ENCODE measurements at places on chromosomes 4 and X.
A peak's percentile ranks its signal among the peaks of the same experiment; 100 is the strongest.

DNA sequence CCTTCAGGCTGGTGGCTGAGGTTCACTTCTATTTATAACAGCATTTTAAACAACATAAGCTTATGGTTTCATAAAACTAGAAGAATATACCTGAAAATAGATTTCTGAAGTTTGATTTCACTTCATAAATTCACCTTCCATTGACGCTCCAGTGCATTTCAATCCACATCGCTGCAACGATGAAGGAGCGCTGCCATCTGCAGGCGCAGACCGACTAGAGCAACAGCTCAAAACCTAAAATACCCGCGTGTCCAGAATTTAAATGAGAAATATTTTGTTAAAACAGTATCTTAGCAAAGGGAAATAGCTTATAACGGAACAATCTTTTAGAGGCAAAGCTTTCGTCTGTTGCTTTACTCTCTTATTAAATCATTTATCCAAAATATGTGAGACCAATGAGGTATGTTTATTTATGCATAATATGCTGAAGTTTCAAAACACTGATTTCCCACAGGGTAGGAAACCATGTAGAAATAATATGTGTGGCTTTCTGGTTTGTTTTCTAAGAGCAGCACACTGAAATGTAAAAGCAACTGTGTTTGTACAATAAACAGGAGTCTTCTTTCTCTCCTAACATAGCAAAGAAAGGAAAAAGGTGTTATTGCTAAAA is 816.4 kb upstream of the FRG1 start:
- DNase-seq, result no peak

- no peak for DNase-seq
Measured at GRCh38 chr4:180557348-180557747, 1685.9 kb upstream of the TENM3 start.

- no peak for DNase-seq
Measured at GRCh38 chr4:70531981-70532380, 13.6 kb downstream of the AMTN start.

DNA sequence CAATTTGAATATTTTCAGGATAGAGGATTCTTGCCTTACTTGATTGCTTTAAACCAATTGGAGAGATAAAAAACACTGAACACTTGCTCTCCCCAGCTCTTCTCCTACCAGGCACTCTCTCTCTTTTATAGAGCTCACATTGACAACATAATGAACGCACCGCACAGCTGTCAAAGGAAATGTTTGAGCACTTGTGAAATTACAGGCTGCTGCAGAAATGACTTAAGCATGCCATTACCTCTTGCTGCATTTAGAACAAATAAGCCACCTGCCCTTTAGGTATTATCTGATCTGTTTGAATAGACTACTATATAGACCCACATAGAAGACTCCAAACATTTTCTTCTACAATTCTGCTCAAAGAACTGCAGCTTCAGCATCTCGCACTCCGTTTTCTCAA is 227.7 kb downstream of the C4orf33 start:
- DNase-seq, result no peak

DNA sequence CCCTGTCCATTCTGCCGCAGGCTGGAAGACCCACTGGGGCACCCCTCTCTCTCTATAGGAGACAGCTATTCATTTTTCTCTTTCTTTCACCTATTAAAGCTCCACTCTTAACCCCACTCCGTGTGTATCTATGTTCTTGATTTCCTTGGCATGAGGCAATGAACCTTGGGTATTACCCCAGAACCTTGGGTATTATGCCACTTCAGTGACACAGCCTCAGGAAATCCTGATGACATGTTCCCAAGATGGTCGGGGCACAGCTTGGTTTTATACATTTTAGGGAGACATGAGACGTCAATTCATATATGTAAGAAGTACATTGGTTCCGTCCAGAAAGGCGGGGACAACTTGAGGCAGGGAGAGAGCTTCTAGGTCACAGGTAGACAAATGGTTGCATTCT is 13.4 kb downstream of the HTT-AS start:
- no peak for DNase-seq

DNA sequence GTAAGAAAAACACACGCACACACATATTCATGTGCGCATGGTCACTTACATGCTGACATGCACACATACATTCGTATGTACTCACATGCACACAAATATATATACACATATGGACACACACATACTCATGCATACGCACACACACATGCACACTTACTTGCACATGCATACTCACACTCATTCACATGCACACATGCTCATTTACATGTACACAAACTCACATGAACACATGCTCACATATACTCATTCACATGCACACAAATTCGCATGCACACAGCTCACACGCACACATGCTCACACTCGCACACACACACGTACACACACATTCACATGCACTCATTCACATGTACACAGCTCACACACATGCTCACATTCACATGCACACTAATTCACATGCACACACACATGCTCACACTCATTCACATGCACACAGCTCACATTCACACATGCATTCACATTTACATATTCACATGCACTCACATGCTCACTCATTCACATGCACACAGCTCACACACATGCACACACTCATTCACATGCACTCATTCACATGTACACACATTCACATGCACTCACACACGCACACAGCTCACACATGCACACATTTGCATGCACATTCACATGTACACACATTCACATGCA is 276.1 kb downstream of the DHRSX start:
- no peak for DNase-seq

GRCh38 chr4:177263818-177264217 is 45.9 kb upstream of the NEIL3 start:
- DNase-seq, result no peak

GRCh38 chr4:81343046-81343445 is 128.0 kb upstream of the PRKG2 start:
- DNase-seq, result no peak

- no peak for DNase-seq
Measured at GRCh38 chrX:54922547-54922946, 1.9 kb downstream of the TRO start.

- no peak for DNase-seq
Measured at GRCh38 chrX:1595711-1596060, 4.3 kb downstream of the AKAP17A start.

DNA sequence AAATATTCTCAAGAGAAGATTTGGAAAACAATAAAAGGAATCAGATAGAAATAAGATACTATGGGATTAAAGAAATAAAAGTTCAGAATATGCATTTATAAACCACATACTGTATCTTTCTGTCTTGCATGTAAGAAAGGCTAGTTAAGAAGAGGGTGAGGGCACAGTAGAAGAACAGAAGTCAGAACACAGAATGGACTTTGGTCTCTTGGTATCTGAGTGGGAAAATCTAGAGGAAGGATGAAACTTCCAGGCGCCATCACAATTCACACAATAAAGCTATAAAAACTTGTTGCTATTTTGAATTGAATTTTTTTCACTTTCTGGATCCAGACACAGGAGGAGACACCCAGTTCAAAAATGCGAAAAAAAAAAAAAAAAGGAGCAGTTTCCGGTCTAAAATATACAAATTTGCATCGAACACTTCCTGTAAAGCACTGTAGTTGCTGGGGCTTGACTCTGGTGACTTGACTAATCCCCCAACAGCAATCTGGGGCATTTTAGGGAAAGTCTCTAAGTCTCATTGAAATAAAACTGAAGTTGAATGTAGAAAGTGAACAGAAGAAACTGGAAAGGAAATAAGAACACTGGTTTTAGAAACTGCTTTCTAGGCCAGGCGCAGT is 8.1 kb upstream of the NAAA start:
- DNase-seq, result no peak

- no peak for DNase-seq
Measured at GRCh38 chr4:182219411-182220056, 23.7 kb upstream of the TENM3 start.

DNA sequence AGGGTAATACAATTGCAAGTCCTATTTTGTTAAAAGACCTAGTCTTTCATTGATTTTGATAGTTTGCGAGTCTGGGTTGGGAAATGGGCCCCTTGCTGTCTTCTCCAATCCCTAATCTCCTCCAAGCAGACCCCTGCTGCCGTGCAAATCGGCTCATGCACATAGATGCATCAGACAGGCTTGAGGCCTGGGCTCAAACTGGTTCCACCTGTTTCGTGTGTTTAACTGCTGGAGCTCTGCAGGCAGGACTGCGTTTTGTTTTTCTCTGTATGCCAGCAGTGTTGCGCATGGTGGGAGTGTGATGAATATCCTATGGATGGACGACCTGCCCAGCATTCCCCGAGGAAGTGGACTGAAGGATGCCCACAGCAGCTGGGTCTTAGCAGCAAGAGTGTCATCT is 133.9 kb downstream of the PDGFRA start:
- no peak for DNase-seq

DNA sequence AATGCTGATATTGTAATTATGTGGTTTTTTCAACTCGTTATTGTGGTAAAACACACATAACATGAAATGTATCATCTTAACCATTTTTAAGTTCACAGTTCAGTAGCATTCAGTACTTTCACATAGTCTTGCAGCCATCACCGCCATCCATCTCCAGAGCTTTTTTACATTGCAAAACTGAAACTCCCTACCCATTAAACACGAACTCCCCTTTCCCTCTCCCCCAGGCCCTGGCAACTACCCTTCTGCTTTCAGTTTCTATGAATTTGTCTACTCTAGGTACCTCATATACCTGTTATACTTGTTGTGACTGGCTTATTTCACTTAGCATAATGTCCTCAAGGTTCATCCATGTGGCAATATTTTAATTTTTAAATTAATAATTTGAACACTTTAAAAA is 380.6 kb downstream of the MAPK10 start:
- no peak for DNase-seq

GRCh38 chr4:107035819-107036583 is at the start of gene DKK2:
Gene DKK2 (minus strand): TSS chr4:107036313. CDS start chr4:107035591, 722 bp downstream.
- peak; percentile 13 for DNase-seq

GRCh38 chrX:74493806-74494205 is 72.5 kb downstream of the SLC16A2 start:
- no peak for DNase-seq

GRCh38 chrX:12614266-12614665 is 176.9 kb upstream of the PRPS2 start:
- DNase-seq, result no peak

GRCh38 chr4:122728856-122729255 is 3.6 kb upstream of the BBS12 start:
- no peak for DNase-seq

GRCh38 chrX:40090050-40090804 is 7.5 kb downstream of the BCOR start:
- no peak for DNase-seq

DNA sequence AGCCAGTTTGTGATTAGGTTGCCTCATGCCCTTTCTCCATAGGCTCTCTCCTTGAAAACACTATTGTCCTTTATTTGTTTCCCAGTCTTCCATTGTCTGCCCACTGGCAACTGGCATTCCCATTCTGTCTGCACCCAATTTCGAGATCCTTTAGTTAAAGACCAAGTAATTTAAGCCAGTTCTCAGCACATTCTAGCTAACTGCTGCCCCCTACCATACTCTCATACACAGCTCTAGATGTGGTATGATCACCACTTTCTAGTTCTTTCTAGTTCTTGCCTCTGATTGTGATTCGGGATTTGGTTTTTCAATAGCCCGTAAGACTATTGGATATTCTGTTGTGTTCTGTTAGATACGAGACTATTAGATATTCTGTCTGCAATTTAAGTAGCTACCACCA is 135.8 kb upstream of the TRPC5 start:
- DNase-seq, result no peak

DNA sequence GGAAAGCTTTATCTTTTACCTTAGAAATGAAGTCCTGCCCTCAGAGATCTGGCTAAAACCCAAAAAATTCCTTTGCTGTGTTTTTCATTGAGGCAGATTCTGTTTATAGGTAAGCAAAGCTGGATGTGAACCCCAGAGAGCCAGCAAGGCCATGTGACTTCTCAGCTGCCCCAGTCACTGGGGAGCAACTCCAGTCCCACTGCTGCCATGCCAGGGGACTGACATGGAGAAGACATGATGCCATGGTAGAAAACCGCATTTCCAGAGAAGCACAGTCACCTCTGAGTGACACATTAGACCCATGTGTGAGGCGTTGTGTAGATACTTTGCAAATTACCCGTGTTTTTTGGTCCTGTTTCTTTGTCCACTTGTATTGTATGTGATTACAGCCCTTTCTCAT is 45.4 kb downstream of the PTTG2 start:
- DNase-seq, result no peak

DNA sequence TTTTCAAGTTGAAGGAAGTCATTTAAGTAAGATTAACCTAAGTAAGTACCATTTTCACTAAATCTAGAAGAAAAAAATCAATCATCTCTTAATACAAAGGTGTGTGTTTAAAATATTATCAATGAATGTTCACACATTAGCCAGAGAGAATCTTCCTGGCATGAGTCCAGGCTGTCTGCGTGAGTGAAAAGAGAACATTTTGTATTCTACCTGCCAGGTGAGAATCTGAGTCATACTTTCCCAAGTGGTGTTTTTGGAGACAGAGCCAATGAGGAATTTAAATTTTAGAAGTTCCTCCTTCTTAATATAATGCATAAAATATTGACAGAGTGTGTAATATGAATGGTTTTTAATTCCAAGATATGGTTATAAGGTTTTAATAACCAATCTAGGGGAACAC is 371.8 kb upstream of the NR3C2 start:
- DNase-seq, result no peak

- no peak for DNase-seq
Measured at GRCh38 chrX:72054779-72055489, 76.8 kb downstream of the RTL5 start.

- no peak for DNase-seq
Measured at GRCh38 chr4:6680372-6681034, 13.2 kb upstream of the S100P start.

GRCh38 chrX:10534611-10535010 is 85.8 kb downstream of the MID1 start:
- DNase-seq, result no peak

DNA sequence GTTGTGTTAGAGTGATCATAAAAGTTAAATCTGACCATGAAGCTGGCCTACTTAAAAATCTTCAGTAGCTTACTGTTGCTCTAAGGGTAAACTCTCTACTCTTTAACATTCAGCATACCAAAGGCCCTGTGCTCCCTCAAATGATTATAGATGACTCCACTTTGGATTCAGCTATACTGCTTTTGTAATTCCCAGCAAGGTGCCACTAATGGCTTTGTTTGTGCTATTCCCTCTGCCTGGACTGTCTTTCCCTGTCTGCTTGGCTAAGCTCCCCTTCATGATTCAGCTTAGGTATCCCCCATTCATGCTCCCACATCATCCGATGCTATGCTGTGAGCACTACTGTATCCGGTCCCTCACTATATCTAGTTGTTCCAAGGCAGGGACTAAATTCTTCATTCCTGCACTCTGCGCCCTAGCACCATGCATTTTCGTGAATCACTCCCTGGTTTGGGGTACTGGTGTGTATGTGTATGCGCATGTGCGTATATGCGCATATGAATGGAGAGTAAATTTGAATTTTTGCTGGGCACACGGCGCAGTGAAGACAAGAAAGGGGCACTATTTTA is 453 bp upstream of the PBDC1 start:
- no peak for DNase-seq

- peak; percentile 71 for DNase-seq
Measured at GRCh38 chr4:76213415-76214176, at the start of gene SCARB2. Gene SCARB2 (minus strand): TSS chr4:76213824. CDS start chr4:76213543, 281 bp downstream.

GRCh38 chr4:134544303-134544770 is 342.7 kb upstream of the PABPC4L start:
- DNase-seq, result no peak
